ENCODE measurements at places on chromosomes 2 and 18. TPM values are rescaled to one million over a fixed set of nuclear protein-coding genes. Genes with fewer than 3 reads are reported as not detected.

OR6B2 gene
- total RNA-seq = not detected

REG3A gene
- total RNA-seq = not detected

DNA sequence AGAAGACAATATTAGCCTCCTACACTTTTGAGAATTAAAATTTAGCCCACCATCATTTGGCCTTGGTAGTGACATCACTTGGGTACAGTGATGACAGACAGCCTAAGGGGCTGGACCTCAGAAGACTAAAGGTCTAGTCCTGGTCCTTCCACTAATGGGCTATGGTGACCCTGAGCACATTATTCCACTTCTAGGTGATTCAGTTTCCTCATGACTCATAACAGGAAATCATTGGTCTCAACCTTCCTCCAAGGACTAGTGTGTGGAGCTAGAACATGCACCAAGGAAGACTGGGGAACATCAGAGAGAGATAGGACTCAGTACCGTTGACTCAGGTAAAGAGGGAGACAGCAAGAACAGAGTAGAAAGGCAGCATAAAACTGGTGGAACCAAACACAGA is 64.0 kb downstream of the TFCP2L1 start:
- peak; percentile 75 for DNase-seq

DNA sequence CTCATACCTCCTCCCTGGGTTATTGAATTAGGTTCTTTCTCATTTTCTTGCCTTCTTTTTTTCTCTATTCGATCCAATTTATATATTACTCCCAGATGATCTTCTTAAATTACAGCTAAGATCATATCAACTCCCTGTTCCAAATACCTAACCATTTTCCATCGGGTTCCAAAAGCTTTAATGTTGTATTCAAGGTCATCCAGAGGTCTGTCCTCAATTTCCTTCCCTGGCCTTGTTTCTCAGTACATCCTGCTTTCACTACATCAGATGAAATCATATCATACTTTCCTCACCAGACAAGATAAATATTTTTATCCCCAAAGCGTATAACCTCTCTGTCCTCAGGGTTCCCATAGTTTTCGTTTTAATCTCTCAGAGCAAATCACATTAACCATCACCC is 36.3 kb upstream of the GREB1L start:
- DNase-seq = no peak

GNLY gene
- total RNA-seq = not detected

PLGLB2 gene
- total RNA-seq = 0.24 TPM

DNA sequence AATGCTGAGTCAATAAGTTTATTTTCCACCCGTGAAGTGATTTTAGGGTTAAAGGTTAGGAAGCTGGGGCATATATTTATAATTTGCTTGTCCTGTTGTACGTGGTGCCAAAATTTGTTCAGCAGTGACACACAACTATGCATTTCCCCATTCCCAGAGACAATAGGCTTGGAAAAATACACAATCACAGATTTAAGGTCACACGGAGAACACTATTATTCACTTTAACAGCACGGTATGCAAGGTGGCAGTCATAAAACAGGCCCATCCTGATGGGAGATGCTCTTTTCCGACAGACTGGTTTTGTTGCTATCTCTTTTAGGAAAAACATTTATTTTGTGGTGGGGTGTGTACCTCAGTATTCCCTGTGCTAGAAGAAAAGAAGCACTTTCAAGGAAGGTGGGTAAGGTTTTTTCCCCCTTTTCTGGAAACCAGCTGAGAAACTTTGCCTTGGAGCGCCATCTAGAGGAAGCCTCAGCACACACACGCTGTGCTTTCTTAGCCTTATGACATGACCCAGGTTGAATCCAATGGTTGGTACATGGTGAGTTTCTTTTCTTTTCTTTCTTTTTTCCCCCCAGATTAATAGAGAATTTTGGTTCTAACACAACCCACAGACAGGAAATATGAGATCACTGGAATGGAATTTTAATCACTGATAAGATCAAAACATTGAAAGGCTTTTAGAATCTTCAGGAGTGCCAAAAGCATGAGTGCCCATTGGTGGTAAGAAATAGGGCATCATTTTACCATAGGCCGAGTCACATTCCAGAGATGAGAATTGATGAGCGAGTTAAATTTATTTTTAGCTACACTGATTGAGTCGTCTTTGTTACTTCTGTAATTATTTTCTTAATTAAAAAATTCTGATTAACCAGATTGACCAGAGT is 332.1 kb downstream of the AGPS start:
- DNase-seq = peak; percentile 25
